ENCODE measurements at places on chromosomes 12 and 14.

GRCh38 chr12:50224026-50224692 is 57.0 kb upstream of the CERS5 start:
- peak; percentile 75 for DNase-seq

DNA sequence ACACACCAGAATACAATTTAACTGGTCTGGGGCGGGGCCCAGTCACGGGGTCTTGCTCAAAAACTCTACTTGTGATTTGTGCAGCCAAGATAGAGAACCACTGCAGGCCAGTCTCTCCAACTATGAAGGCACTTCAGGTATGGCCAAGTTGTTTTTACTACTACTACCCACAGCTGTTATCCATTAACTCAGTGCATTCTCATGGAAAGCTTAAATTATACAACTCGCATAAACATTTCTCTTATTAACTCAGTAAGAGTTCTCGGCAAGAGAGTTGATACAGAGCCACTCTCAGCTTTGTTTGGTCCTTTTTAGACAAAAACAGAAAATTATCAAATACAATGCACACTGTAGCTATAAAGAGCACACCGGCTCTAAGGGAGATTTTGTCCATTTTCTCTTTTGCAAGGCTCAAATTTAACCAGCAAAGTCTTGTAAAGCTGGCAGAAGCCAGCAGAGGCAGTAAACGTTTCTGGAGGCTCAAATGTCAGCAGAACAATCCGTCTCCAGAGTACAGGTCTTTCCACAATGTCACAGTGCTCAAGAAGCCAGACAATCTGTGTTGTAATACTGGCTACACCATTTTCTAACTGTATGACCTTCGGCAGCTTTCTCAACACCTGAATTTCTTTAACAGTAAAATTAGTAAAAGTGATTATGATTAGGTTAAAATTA is 85.9 kb downstream of the PTGER2 start:
- no peak for DNase-seq

- no peak for DNase-seq
These were observed 7.0 kb downstream of the AQP6 start for GRCh38 chr12:49979791-49980190.

- no peak for DNase-seq
These were observed 36.3 kb downstream of the SLC17A8 start for GRCh38 chr12:100393200-100393599.

DNA sequence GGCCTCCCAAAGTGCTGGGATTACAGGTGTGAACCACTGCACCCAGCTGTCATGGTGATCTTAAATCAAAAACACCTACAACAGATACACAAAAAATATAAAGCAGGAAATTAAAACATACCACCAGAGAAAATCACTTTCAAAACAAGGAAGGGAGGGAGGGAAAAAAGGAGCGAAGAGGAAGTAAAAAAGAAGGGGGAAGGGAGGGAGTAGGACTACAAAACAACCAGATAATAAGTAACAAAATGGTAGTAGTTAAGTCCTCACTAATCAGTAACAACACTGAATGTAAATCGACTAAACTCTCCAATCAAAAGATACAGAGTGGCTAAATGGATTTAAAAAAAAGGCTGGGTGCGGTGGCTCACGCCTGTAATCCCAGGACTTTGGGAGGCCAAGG is 89.0 kb downstream of the SH2B3 start:
- no peak for DNase-seq
